ENCODE measurements at places on chromosomes 1 and 21.

DNA sequence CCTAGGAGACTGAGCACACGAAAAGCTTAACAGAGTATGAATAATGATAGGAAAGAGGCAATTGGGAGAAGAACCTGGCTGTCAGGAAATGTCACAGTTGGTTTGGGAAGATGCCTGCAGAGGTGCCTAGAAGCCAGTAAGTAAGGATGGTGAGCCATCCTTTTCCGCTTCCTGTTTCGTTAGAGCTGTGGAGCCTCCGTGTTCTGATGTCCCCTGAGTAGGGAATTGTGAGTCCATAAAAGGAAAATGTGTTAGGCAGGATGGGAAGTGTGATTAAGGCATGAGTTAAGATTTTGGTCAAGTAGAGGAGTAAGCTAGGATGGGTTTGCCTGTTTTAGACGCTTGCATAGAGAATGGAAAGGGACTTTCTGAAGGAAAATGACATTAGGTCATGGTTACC, 9.0 kb downstream of the CLIC4 start:
- DNase-seq, result no peak

- DNase-seq, result no peak
These were observed 9.1 kb downstream of the GALNT2 start for GRCh38 chr1:230076121-230076520.

DNA sequence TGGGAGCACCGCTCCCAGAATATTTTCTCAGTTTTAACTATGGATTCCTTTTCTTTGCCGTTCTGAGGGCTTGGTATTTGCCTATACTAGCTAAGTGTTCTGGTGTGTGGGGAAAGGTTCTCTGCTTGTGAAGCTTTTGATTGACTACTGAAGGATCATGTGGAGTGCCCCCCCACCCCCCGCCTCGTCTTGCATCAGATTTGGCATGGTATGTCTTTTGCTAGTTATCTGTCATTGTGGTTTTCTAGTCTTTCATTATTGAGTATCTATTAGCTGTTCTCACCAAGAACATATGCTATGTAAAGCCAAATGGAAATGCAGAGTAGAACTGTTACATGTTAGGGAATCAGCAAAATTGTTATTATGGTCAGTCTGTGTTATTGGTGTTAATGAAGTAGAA, 58.3 kb downstream of the MACF1 start:
- no peak for DNase-seq

GRCh38 chr1:91121366-91121765, 99.5 kb upstream of the ZNF644 start:
- DNase-seq, result no peak

- no peak for DNase-seq
These were observed 1.8 kb upstream of the GBP5 start for GRCh38 chr1:89274411-89274857.

GRCh38 chr1:21685946-21686678, 17.0 kb upstream of the RAP1GAP start:
- DNase-seq, result no peak

DNA sequence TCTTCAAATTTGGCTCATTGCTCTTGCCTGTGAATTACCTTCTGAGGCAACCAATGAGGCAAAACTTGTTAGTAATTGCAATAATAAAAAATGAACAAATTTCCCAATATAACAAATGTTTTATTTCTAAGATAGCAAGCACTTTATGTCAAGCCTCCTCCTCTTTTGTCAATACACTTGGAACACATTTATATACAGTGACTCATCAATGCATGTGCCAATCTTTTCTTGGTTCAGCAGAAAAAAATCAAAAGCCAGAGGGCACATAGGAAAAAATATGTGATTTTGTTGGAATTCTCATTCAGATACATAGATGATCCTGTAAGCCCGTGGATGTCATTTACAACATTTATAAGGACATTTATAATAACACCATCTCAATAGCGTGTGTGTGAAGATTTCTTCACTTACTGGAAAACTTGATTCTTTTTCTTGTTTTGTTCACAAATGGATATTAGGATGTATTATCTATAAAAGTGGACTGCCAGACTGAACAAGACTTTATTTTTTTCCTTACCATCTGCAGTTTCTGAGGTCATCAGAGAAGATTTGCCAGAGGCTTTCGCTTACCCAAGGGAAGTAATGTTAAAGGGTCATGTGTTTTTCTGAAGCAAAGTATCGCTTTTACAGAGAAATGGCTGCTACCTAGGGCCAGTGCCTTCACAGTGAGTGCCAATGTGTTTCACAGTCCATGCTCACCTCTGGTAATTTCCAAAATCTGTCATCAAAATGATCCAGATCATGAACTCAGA, 645.7 kb upstream of the PTBP2 start:
- no peak for DNase-seq

DNA sequence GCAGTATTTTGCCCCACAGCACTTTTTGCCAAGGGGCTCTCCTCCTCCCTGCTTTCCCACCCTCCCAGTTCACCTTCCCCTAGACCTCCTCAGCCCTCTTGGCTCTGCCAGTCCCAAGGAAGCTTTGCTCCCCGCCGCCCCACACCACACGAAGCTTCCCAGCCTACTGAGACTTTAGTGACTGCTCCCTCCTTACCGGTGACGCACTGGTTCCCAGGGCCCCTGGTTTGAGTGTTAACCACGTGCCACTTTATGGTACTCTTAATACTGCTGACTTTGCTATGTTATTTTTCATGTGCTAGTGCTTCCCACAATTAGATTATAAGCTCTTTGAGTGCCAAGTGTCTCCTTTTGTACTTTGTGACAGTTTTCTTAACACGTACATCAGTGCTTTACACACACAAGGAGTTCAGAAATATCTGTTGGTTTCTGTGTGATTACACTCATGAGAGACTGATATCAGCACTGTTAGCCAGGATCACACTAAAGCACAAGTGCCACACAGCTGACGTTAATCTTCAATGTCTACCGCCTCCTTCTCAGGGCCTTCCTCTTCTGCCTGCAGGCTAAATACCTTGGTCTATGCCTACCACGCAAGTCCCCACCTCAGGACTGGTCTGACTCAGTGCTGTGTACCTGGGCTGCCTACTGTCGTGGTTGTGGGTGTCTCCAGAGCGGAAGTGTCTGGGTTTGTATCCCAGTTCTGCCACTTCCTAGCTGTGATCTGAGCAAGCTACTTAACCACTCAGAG, 61.0 kb downstream of the DNTTIP2 start:
- DNase-seq, result no peak

- no peak for DNase-seq
These were observed 220.1 kb upstream of the KCNK2 start for GRCh38 chr1:214862421-214862820.

DNA sequence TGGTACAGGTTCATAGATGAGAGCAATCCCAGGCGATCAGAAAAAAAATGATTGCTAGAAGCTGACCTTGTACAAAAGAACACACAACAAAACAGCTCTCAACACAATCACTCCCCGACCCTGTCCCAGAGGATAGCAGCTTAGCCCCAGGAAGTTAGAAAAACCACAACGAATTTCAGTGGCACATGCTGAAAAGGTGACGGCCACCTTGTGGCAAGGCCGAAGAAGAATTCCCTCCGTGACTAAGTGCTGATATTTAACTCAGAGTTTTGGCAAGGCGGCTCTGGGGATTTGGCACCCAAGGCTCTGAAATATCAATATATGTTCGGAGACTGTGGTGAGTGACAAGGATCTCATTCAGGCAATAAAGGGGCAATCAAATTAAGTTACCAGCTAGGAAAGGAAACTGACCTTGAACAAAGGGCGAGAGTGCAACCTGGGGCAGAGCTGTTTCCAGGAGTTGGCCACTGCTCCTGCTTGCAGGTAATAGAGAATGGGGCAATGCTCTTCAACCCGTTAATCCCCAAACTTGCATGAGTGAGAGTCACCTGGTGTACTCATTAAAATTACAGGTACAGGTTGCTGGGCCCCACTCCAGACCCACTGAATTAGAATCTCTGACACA, 96.2 kb downstream of the BEND5 start:
- no peak for DNase-seq
